Tracheal epithelial cell (primary cell): ENCODE measurements at places on chromosomes 16 and 17. TPM values are rescaled to one million over a fixed set of nuclear protein-coding genes. Genes with fewer than 3 reads are reported as not detected.

Gene OR1F1
- not detected in 2 replicates for total RNA-seq

Gene APRT
- total RNA-seq: 128 and 185 TPM in 2 replicates

Gene UMOD
- total RNA-seq: not detected in 2 replicates

Gene ZPBP2
- total RNA-seq: not detected in 2 replicates

Gene CA7
- total RNA-seq: not detected in 2 replicates
